ENCODE measurements at places on chromosomes 1 and 21. TPM values are rescaled to one million over a fixed set of nuclear protein-coding genes. Genes with fewer than 3 reads are reported as not detected.

GRCh38 chr1:4346131-4346530, 308.3 kb upstream of the AJAP1 start:
- H3K27ac ChIP-seq, result no peak overlapping the region
- H3K4me1 ChIP-seq, result no peaks in the 10 kb centered on the region
- no peaks in the 10 kb centered on the region for H3K27me3 ChIP-seq
- no peak for DNase-seq
- no peaks in the 10 kb centered on the region for H3K36me3 ChIP-seq

DNA sequence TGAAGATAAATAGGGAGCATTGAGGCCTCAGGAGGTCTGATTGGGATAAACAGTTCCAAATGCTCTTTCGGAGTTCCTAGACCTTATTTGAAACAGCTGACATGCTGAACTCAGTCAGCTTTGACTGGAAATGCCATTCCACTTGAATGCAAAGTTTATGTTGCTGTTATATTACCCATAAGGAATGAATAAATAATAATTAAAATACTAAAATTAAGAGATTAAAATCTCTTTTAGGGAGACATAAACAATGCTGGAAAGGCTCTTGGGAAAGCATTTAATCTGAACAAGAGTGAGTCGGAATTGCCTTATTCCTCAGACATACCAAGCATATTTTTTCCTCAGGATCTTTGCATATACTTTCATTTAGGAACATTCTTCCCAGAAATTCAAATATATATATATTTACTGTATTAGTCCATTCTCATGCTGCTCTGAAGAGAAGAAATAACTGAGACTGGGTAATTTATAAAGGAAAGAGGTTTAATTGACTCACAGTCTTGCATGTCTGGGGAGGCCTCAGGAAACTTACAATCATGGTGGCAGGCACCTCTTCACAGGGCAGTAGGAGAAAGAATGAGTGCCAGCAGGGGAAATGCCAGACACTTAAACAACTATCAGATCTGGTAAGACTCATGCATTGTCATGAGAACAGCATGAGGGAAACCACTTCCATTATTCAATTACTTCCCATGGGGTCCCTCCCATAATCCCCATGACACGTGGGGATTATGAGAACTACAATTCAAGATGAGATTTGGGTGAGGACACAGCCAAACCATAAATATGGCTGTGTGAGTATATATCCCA, 318.2 kb upstream of the PLXNA2 start:
- H3K4me1 ChIP-seq, result no peaks in the 10 kb centered on the region
- H3K4me3 ChIP-seq, result no peak overlapping the region
- H3K27me3 ChIP-seq, result no peaks in the 10 kb centered on the region
- no peak overlapping the region for H3K27ac ChIP-seq

TRIM46 gene
- total RNA-seq, result 9.6 TPM

DNA sequence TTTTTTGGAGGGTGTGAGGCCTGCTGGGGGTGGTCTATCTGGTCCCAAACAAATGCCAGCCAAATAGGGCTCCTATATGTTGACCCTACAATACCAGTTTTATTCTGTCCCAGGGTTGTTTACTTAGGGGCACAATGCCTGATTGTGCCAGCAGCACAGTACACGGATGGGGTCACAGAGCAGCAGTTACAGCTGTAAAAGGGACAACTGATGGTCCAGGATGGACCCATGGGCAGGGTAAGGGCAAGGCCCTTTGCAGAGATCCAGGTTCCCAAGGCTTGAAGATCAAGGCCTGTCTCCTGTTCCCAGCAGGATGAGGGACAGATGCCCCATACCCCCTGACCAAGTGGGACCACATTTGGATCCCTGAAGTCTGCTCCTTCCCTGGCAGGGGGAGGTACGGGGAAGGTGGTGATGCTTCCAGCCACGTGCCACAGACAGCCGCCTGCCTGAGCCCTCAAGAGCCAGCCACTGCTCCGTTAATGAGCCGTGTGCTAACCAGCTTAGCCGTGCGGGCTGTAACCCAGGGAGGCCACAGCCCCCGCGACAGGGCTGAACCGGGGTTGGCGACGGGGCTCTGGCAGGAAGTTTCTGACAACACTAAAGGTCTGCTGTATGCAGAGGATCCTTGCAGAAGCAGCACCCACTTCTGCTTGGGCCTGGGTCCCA, 18.2 kb downstream of the SLC6A9 start:
- no peaks in the 10 kb centered on the region for H3K4me1 ChIP-seq
- DNase-seq, result no peak
- H3K4me3 ChIP-seq, result no peak overlapping the region
- no peaks in the 10 kb centered on the region for H3K36me3 ChIP-seq
- no peaks in the 10 kb centered on the region for H3K27me3 ChIP-seq
- H3K27ac ChIP-seq, result no peak overlapping the region

CHRM3 gene
- total RNA-seq, result not detected

DNA sequence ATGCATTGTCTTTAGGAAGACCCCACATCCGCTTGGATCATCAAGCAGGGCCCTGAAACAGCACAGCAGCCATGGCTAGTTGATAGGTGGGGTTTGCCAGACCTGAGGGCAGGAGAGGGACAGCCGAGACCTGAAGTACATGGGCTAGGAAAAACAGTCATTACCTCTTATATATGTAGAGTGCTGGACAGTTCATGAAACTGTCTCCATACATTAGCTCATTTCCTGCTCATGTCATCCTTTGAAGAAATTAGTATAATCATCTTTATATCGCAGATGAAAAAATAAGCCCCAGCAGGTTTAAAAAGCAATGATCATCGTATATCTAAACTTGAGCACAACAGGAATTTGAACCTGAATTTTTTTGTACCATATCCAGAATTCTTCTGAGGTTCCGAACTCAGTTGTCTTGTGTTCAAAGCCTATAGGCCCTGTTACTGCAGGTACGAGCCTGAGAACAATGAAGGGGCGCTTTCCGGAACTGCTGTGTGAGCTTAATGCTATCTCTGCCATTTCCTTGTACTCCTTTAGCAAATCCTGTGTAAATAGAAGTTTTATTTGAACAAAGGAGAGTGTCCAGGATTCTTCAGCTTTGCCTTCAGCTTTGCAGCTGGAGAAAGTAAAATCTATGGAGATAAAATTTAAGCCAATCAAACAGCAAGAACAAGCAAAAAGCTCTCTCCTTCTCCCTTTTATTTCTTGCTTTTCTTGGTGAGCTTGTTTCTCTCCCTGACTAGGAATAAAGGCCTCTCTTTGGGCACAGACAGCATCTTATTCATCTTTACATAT, 32.4 kb upstream of the DUSP10 start:
- DNase-seq, result no peak

RGSL1 gene
- total RNA-seq, result not detected

LY9 gene
- not detected for total RNA-seq

GRCh38 chr1:41653574-41653973, 169.1 kb upstream of the EDN2 start:
- no peaks in the 10 kb centered on the region for H3K36me3 ChIP-seq
- H3K27ac ChIP-seq, result no peak overlapping the region
- H3K4me1 ChIP-seq, result peaks cover 10% of the 10 kb centered on the region

GRCh38 chr1:29991815-29992214, 731.6 kb downstream of the MATN1 start:
- DNase-seq, result no peak
- H3K27me3 ChIP-seq, result no peaks in the 10 kb centered on the region
- no peaks in the 10 kb centered on the region for H3K4me1 ChIP-seq
- no peak overlapping the region for H3K27ac ChIP-seq
- H3K36me3 ChIP-seq, result no peaks in the 10 kb centered on the region

- H3K27me3 ChIP-seq, result no peaks in the 10 kb centered on the region
- DNase-seq, result no peak
- H3K4me1 ChIP-seq, result no peaks in the 10 kb centered on the region
- H3K4me3 ChIP-seq, result no peak overlapping the region
- H3K27ac ChIP-seq, result no peak overlapping the region
These were observed 57.4 kb downstream of the B3GALT5 start for GRCh38 chr21:39669976-39670661.

DNA sequence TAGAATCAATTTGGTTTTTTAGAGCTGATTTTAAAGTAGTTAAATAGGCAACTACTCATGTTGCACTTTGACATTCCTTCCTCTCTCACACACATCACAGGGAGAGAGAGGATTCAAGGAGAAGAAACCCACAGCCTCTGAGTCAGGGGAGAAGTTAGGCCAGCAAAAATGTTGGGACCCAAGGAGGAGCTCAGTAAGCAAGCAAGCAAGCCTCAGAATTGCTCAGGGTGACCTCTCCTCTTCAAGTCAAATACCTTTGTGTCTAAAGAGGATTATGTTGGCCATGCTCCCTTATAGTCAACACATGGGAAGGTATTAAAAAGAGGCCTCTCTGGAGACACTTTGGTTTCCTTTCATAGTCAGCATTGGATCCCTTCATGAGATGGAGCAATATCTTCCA, 80.5 kb upstream of the WARS2 start:
- no peak overlapping the region for H3K4me3 ChIP-seq
- no peaks in the 10 kb centered on the region for H3K27me3 ChIP-seq
- no peaks in the 10 kb centered on the region for H3K4me1 ChIP-seq
- no peak overlapping the region for H3K27ac ChIP-seq

BROX gene
- total RNA-seq, result 39.7 TPM

DNA sequence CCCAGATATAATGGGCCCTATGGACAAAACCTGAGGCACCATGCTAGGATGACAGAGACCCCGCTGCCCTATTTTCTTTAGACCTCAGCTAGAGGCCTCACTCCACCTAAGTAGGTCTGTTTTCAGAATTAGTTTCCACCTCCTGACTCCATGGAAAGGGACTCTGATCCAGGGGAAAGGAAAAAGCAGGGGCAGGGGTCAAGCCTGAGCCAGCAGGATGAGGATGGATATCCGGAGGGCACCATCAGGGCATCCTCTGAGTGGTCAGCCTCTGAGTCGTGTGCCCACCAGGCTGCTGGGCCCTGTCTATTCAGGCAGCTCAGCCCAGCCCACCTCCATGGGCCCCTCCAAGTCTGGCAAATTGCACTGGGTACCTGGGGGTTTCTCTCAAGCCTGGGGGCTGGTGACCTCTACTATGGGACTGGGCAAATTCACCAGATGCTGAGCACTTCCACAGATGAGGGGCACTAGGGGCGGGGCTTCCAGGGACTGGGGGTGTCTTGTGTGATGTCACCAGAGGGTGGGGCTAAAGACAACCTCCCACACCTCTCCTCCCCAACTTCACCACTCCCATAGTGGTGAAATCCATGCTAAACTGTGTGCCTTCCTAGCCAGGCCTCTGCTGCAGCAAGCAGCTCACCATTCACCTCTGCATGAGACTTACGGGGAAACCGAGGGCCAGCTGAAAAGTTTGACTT, 5.5 kb downstream of the PAQR7 start:
- DNase-seq, result no peak
- H3K4me1 ChIP-seq, result peaks cover 15% of the 10 kb centered on the region
- H3K4me3 ChIP-seq, result no peak overlapping the region
- H3K27ac ChIP-seq, result no peak overlapping the region

CHD1L gene
- 33.8 TPM for total RNA-seq

DNA sequence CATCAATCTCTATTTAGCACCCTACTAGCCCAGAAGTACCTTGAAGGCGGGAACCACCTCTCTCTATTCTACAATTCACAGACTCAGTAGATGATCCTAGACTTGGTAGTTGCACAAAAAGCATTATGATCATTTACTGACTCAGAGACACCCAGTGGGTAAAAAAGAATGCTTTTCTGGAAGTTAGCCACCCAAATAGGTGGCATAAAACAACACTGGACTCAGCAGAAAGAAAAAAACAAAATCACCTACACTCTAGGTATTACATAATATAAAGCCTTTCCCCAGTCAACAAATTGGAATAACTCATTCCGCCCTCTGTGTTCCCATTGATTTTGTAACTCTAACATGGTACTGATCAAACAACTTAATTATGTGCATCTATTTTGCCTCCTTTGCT, 126.3 kb downstream of the PTPN14 start:
- no peaks in the 10 kb centered on the region for H3K36me3 ChIP-seq
- DNase-seq, result no peak
- no peak overlapping the region for H3K4me3 ChIP-seq
- no peak overlapping the region for H3K27ac ChIP-seq

KLHL21 gene
- 22.4 TPM for total RNA-seq

- H3K27me3 ChIP-seq, result peaks cover 20% of the 10 kb centered on the region
- no peak overlapping the region for H3K4me3 ChIP-seq
- DNase-seq, result peak; percentile 34
- no peak overlapping the region for H3K27ac ChIP-seq
These were observed 6.5 kb upstream of the ATP1A2 start for GRCh38 chr1:160108888-160109662.

GRCh38 chr1:231241750-231242149, 738 bp downstream of the GNPAT start:
- peak; percentile 22 for DNase-seq
- H3K36me3 ChIP-seq, result no peaks in the 10 kb centered on the region

GRCh38 chr1:228445843-228446650, 29.4 kb upstream of the TRIM17 start:
- peaks cover 28% of the 10 kb centered on the region for H3K27me3 ChIP-seq
- no peaks in the 10 kb centered on the region for H3K4me1 ChIP-seq
- H3K4me3 ChIP-seq, result no peak overlapping the region
- H3K27ac ChIP-seq, result no peak overlapping the region
- no peaks in the 10 kb centered on the region for H3K36me3 ChIP-seq
